ENCODE measurements at places on chromosomes 6 and 20.

DNA sequence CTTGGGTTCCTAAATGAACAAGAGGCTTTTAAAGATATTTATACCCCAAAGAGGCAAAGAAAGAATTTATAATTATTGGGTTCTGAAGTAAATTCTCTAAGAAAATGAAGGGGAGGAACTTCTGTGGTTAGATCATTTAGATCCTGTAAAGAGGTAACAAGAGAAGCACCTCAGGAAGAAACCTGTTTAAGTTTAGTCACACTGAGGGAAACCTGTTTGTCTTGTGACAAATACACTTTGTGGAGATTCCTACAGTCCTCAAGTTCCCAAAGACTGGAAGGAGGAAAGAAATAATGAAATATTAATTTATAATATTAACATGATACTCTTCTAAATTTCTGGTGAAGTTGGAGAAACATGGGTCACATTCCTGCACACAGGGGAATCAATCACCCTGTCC lies 647.5 kb downstream of the EYS start:
- DNase-seq = no peak

DNA sequence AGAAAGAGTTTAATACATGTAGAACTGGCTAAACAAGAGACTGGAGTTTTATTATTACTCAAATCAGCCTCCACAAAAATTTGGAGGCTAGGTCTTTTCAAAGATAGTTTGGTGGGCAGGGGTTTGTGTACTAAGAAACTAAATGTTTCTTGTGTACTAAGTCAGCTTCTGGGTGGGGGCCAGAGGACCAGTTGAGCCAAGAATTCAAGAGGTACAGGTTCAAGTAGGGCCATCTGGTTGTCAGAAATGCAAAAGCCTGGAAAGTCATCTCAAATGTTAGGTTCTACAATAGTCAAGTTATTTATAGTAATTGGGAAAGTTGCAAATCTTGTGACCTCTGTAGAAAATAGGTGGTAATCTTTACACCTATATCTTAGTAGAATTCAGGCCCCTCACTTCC lies 51.7 kb downstream of the CEP43 start:
- no peak for DNase-seq

DNA sequence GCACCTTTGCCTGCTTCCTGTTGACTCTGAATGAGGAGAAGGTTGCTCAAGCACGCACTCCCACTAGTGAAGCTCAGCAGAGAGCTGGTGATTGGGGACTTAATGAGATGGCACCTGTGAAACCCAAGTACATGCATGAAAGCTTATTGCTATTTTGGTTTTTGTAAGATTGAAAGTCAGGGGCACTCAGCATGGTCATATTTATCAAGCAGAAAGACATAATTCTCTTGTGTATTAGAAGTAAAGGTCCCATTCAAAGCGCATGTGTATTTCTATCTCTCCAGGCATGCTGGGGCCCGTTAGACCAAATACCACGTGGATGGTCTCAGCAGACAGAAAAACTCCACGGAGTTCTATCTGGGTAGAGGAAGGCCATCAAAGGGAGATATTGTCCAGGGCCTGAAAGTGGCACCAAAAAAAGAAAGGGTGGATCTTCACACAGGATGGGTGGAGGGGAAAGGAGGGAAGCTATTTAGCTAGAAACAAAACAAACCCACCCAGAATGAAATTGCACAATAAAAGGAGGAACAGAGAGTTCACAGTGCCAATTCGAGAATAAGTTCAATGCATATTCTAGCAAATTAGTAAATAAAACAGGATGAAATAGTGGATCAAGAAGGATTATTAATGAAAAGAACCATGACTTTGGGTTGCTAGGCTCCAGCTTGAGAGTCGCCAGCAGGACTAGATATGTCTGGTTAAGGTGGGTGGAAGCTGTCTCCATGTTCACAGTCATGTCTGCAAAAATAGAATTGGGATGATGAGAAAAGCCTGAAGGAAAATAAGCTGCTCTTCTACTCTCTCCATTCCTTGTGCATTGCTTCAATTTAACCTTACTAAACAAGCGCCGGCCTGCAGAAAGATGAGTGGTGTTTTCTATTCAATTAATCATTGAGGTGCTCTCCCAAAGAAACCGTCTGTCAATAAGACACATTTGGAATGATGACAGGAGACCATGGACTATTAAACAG lies 224.9 kb upstream of the DTNBP1 start:
- DNase-seq = no peak

DNA sequence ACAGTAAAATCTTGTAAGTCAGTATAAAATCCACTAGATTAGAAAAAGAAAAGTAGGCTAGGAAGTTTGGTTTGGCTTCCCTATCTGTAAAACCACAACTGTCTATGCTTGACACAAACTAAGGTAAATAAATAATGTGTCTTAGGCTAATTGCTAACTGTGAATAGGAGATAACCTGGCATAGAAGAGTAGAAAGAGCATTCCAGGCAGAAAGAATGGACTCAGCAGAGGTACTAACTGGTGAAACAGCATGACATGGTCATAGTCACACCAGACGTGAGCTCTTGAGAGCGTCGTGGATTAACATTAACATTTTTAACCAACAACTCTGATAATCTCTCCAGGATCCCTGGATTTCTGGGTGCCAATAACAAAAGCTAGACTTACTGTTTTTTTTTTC lies 8.7 kb upstream of the WTAP start:
- DNase-seq = no peak

- DNase-seq = peak; percentile 63
These were observed 171.4 kb downstream of the DTNBP1 start for GRCh38 chr6:15491255-15491985.

DNA sequence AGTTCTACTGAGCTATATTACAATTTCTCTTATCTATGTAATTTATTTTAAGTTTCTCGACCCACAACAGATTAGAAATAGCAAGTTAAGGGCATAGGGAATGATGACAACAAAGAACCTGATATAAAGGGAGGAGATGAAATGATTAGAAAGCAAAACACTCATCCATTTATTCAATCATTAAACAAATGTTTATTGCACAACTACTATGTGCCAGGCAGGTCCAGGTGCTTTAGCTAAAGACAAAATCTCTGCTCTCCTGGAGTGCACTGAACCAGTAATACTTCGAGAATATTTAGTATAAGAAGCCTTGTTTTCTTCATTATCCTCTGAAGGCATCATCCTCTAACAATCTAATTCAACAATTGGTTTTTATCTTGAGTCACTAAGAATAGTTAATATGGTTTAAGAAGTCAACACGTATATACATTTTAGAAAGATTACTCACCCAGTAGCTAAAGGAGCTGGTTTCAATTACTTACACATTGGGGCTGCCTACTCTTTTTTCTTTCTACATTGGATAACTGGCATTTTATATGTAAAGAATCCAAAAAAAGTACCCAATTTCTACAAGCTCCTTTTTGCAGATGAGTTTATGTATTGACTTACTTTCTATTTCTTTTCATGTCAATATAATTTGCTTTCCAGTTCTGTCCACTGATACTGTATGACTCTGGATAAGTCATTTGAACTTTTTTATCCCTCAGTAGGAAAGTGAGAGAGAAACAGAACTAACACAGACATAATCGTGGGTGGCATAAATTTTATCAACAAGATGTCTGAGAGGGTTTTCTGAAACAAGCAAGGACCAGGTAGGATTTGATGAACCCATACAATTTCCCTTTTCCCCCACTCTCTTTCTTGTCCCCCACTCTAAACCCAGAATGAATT lies 312.6 kb downstream of the CLIC5 start:
- no peak for DNase-seq

DNA sequence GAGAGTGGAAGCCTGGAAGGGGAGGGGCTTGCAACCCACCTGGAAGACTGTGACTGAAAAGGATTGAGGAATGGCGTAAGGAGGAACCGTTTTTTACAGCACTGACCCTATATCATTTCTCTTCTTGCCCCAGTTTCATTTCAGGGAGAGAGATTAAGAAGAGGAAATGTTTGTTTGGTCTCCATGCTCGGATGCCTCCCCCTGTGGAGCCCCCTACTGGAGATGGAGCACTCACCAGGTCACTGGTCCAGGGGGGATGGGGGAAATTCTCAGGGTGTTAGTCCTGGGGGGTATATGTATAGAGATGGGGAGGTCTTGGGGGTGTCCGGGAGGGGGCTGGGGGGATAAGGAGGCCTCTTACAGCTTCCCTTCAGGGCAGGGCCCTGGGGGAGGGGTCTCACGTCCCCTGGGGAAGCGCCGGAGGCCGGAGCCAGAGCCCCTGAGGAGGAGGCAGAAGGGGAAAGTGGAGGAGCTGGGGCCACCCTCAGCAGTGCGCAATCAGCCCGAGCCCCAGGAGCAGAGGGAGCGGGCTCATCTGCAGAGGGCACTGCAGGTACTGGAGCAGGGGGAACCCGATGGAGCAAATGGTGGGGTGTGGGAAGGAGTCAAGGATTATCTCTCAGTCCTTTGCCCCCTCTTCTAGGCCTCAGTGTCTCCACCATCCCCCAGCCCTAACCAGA lies 3.2 kb downstream of the CUTA start:
- no peak for DNase-seq

DNA sequence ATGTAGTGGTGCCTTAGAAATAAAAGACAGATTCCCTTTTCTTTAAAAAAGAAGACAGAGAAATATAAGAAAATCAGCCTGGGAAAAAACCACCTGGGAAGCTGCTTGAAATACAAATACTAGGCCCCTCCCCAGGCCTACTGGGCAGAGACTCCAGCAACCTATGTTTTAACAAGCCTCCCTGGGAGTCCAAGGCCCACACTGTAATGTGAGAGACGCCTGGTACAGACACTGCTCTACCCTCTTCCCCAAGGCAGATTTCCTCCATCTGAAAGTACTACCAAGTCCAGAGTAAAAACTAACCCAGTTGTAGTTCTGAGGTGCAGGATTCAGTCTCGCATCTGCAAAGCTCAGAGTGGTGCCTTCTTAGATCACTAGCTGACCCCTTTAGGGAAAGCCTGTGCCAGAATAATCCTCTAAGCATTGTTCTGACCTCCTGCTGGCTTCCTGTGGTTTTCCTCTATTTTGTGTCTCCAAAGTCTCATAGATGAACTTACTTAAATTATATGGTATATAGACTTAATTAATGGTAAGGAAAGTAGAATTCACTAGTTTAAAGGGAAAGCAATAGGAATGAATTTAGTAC lies 270.2 kb upstream of the SLC35B3 start:
- DNase-seq = no peak

- peak; percentile 11 for DNase-seq
These were observed 217.7 kb upstream of the RIN2 start for GRCh38 chr20:19540392-19540791.

DNA sequence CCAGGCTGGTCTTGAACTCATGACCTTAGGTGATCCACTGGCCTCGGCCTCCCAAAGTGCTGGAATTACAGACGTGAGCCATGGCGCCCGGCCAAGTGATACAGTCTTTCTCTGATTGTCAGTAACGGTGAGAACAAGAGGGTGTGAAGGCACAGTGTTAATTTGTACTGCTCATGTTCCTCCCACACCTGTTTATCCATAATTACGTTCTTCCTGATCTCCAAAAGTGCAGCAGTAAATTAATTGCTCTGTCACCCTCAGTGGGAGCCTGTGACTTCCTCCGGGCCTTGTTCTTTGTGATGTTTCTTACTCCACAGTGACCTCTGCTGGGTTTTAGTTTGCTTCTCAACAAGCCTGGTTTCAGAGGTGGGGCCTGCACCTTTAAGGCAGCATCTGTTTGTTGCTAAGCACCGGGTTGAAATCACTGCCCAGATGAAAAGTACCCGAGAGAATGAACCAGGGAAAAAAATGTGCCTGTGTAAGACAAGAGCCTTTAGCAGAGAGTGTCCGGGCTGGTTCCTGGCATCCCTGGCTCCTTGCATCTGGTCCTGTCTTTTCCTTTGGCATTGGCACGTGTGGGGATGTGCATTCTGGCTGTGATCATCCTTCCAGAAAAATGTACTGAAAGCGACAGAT lies 89.1 kb upstream of the CLDN20 start:
- DNase-seq = peak; percentile 42

- no peak for DNase-seq
These were observed 401.2 kb downstream of the THBS2 start for GRCh38 chr6:168852376-168852884.

DNA sequence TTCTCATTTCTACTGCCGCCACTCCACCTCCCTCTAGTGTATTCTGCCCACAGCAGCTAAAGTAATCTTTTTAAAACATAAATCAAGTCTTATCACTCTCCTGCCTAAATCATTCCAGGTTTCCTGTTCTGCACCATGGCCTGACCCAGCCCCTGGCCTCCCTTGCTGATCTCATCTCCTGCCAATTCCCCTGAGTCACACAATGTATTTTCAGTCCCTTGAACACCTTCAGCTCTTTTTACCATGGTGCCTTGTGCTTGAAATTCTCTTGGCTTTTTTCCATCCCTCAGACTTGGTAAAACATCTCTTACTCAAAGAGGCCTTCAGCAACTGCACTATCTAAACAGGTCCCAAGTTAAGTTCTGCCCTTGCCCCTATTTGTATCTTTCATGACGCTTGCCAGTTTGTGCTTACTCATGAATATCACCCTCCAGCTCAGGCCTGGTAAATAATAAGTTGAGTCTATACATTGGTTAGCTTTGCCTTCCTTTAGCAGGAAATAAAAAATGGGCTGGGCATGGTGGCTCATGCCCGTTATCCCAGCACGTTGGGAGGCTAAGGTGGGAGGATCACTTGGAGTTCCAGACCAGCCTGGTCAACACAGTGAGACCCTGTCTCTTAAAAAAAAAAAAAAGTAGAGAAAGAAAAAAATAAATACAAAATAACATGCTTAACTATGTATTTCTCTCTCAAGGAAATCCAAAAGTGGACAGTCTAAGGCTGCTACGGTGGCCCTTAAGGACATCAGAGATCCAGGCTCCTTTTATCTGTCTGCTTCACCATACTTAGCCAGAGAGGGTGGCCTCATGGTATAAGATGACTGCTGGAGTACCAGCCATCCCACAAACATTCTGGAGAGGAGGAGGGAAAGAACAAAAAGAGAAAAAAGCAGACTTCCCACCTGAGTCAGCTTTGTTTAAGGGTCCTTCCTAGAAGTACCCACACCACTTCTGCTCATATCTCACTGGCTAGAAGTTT lies 62.2 kb downstream of the ARFGEF2 start:
- DNase-seq = no peak

DNA sequence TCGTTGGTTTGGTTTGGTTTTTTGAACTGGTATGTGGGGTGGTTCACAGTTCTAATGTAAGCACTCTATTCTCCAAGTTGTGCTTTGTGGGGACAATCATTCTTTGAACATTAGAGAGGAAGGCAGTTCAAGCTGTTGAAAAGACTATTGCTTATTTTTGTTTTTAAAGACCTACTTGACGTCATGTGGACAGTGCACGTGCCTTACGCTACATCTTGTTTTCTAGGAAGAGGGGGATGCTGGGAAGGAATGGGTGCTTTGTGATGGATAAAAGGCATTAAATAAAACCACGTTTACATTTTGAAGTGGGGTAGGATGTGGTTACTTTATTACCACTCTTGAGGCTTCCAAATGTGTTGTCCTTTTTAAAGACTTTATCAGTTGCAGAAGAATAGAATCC lies 168.0 kb downstream of the ZMYND8 start:
- no peak for DNase-seq

- DNase-seq = no peak
These were observed 50.3 kb upstream of the OGFRL1 start for GRCh38 chr6:71238351-71238750.
